ENCODE measurements at places on chromosomes 16 and 17.

DNA sequence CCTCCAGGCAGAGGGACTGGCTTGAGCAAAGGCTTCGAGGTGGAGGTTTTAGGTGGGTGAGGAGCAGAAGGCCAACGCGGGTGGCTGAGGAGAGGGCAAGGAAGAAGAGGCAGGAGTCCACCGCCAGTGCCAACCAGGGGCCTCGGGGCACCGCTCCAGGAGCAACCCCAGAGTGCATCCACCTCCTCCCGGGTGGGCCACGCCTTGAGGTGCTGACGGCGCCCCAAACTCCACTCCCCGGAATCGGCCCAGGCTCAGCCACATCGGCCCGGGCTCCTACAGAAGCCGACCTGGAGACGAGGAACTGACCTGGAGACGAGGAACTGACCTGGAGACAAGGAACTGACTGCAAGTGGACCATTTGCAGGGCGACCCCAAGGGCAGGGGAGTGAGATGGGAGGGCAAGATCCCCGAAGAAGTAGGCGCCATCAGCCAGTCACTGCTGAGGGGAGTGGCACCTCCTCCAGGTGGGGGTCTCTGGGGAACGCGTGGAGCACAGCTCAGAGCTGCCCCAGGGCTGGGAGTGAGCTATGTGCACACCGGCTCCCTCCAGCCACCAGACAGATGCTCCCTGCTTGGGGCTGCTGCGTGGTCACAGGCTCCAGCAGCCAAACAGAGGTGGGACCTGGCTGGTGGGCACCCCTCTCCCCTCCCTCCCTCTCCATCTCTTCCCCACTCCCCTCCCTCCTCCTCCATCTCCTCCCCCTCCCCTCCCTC is 29.2 kb upstream of the CBFA2T3 start:
- no peak for DNase-seq

- DNase-seq = peak; percentile 66
Measured at GRCh38 chr16:2883458-2883908, 468 bp downstream of the FLYWCH2 start.

DNA sequence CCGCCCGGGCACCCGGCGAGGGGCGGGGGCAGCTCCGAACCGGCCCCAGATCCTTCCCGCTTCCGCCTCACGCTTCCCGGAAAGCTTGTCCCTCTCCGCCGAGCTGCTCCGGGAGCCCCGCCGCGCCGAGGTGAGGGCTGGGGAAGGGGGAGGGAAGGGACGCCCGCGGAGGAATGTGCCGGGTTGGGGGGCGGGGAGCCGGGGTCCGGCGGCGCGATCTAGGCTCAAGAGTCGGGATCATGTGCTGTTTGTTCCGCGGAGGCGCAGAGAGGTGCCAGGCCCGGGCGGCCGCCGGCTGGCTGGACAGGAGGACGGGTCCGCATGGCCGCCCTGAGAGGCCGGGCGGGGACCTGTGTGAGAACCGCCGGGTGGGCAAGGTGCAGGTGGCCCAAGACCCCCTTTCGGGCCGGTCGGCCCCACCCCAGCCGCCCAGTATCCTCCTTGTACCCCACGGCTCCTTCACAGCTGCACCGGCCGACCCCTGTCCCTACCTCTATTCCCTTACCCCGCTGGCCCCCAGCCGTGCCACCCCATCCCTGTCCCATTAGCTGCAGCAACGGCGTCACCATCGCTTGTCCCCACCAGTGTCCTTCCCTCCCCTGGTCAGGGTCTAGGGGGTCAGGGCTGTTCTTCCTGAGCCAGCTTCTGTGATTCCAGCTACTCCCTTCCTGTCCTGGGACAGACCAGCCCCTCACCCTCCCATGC is 429 bp downstream of the KIF1C start:
- DNase-seq = peak; percentile 20

DNA sequence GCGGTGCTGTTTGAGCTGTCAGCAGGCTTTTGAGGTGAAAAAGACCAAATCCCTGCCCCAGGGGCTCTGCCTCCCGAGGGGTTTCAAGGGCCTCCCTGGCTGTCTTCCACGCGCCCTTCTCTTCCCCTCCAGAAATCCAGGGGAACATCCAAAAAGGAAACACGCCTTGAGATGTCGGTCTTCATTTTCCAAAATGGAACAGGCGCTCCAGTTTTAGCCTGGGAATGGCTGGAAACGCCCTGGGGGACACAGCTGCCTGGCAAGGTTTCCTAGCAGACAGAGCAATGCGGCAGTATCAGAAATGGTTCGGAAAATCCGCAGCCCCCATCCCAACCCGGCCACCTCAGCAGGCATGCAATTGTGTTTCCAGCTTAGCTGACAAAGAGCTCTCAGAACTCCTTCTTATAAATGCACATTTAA is 16.6 kb upstream of the LITAF start:
- peak; percentile 20 for DNase-seq

- DNase-seq = no peak
Measured at GRCh38 chr17:7408863-7409262, 1.2 kb downstream of the NLGN2 start.

- DNase-seq = peak; percentile 80
Measured at GRCh38 chr17:57810721-57811637, 38.9 kb downstream of the MRPS23 start.

GRCh38 chr17:55582897-55583296 is 71.6 kb upstream of the SMIM36 start:
- DNase-seq = no peak

DNA sequence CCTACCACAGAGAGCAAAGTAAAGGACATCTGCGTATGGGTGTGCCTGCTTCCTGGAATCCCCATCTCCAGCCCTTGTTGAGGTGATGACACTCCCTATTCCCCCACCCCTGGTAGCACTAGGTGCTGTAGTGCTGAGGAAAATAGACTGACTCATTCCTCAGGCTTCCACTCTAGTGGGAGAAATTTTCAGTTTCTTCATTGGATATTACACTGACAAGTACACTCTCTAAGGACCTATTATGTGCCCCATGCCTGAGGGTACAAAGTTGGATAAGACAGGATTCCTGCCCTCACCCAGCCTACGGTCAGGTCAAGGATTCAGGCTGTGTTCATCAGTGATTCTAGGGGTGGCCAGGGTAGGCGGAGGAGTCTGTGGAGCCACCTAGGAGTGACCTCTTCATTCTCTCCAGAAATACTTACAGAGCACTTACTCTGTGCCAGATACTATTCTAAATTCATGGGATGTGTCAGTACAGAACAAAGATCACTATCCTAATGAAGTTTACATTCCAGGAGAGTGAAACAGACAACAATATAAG is 4.5 kb upstream of the ZC3H7A start:
- no peak for DNase-seq

GRCh38 chr17:44837196-44837595 is 7.1 kb upstream of the GJC1 start:
- DNase-seq = no peak

DNA sequence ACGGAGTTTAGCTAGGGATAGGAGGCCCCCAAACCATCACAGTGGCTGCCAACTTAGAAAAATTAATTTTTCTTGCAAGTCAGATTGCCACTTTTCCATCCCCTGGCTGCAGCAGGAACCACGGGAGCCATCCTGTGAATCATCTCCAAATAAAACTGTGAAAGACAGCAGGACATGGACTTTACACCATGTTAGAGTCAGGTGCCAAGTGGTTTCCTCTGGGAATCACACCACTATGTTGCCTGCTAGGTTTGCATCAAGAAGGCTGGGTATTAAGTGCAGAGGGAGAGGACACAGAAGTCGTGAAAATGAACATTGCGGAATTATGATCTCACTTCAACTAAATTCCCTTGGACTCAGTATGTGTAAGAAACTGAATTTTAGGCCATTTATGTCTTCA is 471.3 kb upstream of the GOT2 start:
- no peak for DNase-seq

DNA sequence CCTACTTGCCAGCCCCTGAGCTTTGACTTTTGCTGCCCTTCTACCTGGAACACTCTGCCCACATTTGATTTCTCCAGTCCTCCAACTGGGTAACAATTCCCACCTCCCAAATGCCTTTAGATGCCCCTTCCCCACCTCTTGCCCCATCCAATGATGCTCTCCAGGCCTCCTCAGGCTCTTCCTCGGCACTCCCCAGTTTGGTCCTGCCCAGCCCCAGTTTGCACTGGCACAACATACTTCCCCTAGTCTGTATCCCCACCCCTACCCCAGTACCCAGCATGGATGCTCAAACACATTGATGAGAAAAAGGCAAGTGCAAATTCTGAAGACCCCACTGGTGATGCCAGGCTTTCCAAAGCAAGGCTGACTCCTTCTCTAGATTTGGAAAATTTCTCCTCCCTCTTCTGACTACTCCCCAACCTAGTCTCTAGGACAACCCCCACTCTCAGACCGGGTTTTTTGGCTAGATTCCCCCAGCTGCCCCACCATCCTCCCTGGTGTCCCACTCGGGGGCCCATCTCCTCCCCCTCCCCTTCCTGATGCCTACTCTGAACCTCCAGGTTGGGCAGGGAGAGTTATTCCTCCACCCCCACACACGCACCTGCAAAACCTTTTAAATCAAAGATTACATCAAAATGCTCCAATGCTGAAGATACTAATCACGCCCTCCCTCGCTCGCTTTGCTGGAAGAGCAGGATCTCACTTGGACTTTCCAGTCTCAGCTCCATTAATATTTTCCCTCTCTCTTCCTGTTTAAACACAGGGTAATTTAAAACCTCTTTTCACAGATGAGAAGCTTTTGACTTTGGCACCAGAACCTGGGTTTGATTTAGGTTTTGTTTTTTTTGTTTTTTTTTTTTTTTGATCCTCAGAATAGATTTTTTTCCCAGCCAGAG is 94.9 kb downstream of the TMEM132E start:
- DNase-seq = no peak

DNA sequence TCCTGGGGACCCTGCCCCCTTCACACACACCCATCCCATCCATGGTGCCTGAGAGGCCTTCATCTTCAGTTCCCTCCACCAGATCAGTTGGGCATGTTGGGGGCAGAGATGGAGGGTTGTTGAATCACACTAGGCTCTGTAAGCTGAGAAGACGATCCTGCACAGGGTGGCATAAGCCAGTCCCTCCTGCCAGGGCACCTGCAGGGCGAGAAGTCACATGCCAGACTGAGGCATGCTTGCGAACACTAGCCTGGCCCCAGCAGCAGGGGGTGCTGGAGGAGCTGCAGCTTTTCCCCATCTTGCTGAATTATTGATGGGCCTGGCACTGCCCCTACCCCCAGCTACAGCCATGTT is 6.1 kb upstream of the TBX2 start:
- DNase-seq = no peak

DNA sequence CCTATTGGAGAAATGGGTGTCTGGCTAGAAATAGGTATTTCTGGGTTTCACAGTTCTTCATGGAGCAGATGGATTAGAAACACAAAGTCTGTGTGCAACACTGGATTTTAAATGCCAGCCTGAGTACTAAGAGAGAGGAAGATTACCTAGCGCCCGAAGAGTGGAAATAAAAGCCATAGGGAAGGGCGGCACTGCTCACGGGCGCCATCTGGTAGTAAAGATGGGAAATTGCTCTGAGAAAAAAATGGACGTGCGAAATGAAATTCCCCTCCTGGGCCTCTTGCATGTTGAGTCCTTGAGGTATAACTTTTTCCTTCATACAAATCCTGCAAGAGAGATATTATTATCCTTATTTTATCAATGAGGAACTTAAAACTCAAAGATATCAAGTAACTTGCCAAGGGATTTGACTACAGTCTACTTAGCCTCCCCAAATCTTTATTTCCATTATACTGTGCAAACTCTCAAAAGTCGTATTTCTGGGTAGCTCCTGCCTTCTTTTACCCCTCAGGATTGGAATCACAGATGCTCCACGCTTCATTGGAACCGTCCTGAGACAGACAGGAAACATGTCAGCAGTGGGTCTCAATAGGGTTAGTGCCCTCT is 72.8 kb downstream of the MMD start:
- DNase-seq = peak; percentile 77

DNA sequence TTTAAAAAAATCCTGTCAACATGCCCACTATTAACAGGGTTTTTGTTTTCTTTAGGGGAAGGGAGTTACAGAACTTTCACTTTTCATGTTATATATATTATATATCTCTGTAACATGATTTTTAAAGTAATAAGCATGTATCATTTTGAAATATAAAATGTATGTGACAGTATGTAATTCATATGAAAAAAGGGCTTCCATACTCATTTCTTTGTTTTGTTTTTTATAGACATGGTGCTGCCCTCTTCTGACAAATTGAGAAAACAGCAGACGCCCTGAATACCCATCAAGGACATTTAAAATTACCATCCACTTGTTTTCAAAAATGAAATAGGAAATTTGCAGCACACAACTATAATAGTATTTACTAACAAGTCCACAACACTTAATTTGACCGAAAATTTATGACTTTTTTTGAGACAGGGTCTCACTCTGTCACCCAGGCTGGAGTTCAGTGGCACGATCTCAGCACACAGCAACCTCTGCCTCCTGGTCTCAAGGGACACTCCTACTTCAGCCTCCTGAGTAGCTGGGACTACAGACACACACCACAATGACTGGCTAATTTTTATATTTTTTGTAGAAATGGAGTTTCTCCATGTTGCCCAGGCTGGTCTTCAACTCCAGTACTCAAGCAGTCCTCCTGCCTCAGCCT is 30.4 kb downstream of the CFDP1 start:
- peak; percentile 54 for DNase-seq

GRCh38 chr16:19384656-19385055 is 33.0 kb upstream of the TMC5 start:
- no peak for DNase-seq

- DNase-seq = peak; percentile 81
Measured at GRCh38 chr17:80441133-80441578, 26.2 kb downstream of the ENDOV start.

GRCh38 chr17:42782166-42783061 is 2.0 kb downstream of the WNK4 start:
- DNase-seq = peak; percentile 28

DNA sequence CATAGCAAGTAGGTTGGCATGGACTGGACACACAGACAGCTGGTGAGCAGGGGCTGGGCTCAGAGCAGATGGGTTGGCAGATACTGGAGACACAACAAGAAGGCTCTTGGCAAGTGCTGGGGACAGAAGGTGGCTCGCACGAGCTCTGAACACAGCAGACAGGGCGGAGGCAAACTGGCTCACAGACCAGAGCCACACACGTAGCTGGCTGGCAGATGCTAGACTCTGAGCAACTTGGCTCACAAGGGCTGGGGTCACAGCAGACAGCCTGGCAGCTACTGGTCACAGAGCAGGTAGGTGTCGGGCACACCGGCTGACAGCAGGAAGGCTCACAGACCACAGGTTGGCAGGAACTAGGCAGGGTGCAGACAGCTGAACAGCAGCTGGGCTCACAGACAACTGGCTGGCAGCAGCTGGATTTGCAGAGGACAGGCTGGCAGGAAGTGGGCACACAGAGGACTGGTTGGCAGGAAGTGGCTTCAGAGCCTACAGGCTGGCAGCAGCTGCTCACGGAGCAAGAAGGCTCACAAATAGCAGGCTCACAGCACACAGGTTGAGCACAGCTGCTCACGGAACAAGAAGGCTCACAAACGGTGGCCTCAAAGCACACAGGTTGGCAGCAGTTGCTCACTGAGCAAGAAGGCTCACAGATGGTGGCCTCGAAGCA is 725 bp downstream of the KRTAP16-1 start:
- DNase-seq = no peak

GRCh38 chr17:77849239-77849638 is 109.3 kb upstream of the TNRC6C start:
- DNase-seq = no peak

- no peak for DNase-seq
Measured at GRCh38 chr17:2157675-2158395, 102.9 kb downstream of the HIC1 start.

GRCh38 chr16:88478889-88479792 is 26.1 kb downstream of the ZFPM1 start:
- no peak for DNase-seq

Data from astrocyte of the hippocampus (primary cell).